Cerebellar nuclear complex (tissue), 1 donor: ENCODE measurements at places on chromosomes 6 and 20.

DNA sequence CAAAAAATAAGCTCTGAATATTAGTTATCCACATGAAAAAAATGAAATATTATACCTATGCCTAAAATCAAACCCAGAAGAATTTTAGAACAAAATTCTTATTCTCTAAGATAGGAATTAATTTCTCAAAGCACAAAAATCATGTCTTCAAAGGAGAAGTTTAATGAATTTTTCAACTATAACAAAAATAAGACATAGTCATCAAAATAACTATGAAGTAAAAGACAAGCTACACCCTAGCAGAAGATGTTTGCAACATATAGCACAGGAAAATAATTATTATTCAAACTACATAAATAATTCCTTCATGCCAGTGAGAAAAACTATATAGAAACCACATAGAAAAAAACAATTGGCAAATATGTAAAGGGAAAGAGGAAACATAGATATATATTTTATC lies 1203.6 kb upstream of the GJE1 start:
- DNase-seq = no peak

DNA sequence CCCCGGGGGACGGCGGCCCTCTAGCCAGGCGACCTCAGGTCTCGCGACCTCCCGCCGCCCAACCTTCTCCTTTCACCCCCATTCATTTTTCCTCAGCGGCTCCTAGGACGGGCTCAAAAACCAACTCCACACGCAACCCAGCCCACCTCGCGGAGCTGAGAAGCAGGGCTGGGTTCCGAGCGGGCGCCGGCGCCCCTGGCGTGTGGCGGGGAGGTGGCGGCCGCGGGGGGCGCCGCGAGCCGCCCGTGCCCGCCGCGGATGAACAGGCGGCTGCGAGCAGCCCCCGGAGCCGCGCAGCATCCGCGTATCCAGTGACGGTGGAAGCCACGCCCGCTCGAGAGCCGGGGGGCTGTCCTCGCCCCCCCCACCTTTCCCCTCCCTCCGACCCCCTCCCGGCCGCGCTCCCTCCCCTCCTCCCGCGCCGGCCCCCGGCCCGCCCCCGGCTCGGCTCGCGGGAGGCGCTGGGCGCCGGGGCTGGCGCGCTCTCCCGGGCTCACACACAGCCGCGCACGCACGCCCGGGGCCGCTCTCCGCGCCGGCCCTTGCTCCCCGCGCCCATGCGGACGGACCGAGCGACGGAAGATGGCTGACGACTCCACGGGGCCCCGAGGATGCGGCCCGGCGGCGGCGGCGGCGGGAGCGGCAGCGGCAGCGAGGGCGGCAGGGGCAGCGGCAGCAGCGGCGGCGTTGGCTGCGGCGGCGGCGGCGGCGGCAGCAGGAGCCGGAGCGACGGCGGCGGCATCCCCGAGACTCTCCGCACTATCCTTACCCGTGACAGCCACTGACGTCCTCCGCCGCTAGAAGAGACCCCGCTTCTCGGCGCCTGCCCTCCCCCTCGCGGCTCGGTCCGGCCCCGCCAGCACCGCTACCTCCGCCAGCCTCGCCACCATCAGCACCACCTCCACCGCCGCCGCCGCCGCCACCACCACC lies at the start of gene SOBP:
Gene SOBP (plus strand): TSS at position 482 of the 930 bp plus-strand sequence. CDS start 500 bp downstream, outside the sequence.
- no peak for DNase-seq

GRCh38 chr6:18414116-18414515 lies 27.0 kb downstream of the RNF144B start:
- DNase-seq = no peak

DNA sequence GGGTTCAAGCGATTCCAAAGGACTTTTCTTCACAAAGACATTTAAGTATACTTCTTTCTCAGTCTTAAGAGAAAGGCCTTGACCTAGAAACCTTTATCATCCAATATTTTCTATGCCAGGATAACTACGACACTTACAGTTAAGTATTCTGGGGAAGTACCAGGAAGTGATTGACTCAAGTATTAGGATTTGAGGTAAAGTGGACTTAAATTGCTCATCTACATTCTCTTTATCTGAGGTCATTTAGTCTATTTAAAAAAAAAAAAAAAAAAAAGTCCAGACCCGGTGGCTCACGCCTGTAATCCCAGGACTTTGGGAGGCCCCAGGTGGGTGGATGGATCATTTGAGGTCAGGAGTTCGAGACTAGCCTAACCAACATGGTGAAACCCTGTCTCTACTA lies 114.7 kb downstream of the ZFAND3 start:
- no peak for DNase-seq

DNA sequence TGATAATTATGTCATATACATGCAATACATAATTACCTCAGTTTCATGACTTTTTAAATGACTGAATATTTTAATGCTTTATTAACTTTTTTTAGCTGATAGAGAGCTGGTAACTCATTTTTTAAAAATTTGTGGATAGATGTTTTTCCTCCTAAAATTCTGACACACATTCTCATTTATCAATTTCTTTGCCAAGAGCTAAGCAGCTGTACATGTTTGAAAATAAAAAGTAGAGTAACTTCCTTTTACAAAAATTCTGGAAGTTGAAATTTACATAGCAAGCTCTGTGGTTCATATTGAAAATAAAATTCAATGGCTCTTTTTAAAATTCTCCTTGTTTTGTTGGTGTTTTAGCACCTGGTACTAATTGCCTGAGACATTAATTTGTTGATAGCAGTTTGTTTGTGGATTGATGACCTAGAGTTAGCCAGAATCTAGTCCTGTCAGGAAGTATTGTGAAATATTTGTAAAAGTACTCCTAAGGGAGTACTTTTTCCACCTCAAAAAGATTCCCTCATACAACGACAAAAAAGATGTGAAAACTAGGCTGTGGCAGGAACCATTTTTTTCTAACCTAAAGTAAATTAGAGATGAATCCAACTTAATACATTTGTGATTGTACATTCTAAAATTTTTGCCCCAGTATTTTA lies 621.8 kb downstream of the BCKDHB start:
- DNase-seq = no peak

DNA sequence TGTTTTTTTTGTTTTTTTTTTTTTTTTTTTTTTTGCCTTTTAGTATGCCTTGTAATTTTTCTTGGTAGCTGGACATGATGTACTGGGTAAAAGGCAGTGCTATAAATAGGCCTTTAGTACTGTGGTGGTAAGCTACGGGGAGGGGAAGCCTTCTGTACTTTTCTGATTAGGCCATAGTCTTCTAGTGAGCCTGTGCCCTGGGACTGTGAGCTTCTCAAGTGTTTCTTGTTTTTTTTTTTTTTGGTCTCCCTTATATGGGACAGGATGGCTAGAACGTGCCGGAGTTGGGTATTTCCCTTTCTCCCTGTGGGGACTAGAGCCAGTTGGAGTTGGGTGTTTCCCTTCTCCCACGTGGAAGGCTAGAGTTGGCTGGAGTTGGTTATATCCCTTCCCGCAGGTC lies 59.4 kb upstream of the PRELID3B start:
- no peak for DNase-seq

- no peak for DNase-seq
These were observed 14.7 kb downstream of the DSE start for GRCh38 chr6:116385459-116385802.

DNA sequence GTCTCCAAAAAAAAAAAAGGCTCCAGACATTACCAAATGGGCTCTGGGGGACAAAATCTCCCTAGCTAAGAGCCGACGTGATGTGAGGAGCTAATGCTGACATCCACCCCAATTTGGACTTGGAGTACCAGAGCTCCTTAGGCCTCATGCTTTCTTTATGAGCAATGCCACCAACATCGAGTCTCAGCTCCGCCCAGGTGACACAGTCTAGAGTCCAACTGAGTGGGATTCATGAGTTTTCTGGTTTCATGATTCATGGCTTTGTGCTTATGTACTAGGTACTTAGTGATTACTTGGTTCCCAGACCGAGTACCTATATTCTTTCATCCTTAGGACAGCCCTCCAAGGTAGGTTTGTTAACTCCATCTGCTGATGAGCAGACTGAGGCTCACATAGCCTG lies 4.4 kb downstream of the ANKRD60 start:
- DNase-seq = no peak

GRCh38 chr6:162099685-162100084 lies 627.9 kb downstream of the PRKN start:
- DNase-seq = no peak

DNA sequence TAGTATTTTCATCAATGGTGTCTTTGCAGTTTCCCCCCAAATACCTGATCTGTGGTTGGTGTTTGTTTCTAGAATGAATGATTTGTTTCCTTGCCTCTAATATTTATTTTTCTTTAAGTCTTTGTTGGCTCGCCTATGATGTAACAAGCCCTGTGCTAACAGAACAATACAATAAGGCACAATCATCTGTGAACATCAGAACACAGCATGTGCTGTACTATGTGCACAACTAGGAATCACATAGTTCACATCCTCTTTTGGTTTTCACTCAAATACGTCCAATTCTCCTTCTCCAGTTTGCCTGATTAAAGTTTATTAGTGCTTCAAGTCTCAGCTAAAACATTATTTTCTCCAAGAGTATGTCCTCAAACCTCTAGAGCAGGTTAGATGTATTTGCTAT lies 613.1 kb downstream of the EPHA7 start:
- DNase-seq = no peak

DNA sequence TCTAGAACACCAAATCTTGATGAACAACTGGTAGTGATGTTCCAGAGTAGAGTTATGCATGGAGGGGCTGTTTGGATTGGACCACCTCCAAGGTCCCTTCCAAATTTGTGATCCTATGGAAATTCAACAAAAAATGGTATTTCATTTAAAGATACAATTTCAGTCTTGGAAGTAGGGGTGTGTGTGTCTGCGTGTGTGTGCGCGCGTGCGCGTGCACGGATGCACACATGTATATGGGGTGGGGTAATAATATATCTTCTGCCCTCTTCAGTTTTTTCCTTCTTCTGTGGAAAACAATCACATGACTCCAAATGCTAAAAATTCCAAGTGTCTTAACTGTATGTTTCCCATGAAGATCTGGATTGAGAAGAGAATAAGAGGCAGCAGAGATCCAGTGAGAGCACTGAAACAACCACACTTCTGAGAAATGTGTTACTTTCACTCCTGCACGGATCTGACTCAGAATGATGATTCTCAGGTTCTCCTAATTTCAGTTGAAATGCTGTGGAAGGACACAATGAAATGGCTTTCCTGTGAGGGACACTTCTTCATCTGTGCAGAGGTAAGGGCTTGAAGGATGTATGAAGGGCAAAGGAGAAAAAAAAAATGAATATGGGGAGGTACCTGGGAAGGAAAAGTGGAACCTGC lies 10.6 kb upstream of the IL17F start:
- no peak for DNase-seq

- no peak for DNase-seq
These were observed 251.8 kb downstream of the TBC1D7 start for GRCh38 chr6:13076575-13076974.

- DNase-seq = peak; percentile 8
These were observed 1.8 kb downstream of the GTPBP2 start for GRCh38 chr6:43627008-43627825.

DNA sequence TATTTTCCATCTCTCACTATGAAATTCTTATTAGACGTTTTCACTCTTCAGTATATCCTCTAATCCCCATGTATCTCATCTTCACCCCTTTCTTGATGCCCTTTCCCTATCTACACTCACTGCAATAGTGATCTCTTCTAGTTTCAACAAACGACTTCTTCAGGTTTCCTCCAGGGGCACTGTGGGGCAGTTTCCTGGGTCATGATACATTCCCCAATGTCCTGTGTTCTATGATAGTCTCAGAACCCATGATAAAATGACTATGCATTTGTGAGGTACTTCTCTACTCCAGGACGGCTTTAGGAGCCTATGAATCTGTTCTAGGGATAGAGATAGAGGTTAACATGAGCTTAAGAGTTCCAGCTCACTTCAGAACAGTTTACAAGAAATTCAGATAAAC lies 183.3 kb downstream of the FOXC1 start:
- DNase-seq = no peak

DNA sequence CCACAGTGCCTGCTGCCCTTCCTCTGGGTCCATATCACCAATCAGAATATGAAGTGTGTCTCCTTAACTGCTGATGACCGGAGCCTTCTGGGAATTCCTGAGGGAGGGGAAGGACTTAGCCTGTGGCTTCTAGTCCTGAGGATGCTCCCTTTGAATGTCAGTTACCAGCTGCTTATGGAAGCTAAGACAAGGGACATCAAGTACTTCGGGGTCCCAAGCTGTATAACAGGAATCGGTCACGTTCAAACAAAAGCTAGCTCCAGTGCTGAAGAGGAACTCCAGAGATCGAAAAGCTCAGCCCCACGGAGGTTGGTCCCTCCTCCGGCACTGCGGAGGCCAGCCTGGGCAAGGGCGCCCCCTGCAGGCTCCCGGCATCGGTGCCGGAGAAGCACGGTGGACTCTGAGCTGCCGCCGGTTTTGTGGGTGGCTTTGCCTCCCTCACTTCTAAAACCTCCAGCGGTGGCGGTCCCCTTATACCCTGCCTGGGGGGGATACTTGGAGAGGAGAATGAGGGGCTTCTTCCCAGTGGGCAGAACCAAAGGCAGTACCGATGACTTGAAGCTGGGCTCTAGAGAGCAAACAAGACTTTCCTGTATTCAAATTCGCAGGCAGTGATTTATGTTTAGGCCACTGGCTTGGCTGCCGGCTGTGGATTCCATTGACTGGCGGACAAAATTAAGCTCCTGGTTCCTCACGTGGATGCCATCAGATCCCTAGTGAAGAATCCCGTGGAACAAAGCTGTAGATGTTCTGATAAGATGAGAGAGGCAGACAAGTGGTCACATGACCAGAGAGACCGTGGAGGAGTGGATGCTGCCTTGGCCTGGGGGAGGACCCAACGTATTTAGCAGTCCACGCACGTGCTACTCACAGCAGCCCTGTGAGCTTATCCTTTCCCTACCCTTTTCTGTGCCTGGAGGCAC lies 16.2 kb upstream of the UBR2 start:
- DNase-seq = peak; percentile 25

DNA sequence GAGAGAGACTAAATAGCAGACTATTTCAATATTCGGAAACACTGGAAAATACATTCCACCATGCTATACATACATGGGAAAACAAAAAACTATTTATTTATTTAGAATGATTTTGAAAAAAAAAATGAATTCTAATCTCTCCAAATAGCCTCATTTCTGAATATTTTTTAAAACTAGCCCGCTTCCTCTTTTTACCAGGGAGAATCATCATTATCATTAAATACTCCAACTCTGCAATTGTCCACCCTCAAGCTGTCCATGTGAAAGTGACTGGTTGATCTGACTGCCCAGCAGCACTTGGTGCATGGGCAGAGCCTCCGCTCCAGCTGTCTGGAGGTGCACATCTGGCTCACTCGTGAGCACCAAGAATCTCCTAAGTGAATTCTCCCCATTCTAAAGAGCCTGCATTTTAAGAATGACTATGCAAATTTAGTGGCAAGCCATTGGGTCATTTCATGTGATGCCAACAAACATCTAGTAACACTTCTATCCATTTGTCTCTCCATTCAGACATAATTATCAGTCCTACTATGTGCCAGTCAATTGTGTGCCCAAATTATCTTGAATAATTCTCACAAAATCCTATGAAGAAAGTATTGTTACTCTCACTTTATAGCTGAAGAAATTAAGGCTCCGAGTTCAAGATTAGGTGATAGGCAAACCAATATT lies 64.8 kb downstream of the INSM1 start:
- DNase-seq = no peak
